ENCODE measurements at places on chromosomes 11 and 22. TPM values are rescaled to one million over a fixed set of nuclear protein-coding genes. Genes with fewer than 3 reads are reported as not detected.

- peak; percentile 84 for DNase-seq
These were observed 36.6 kb upstream of the VPREB1 start for GRCh38 chr22:22207845-22208564.

GRCh38 chr11:2678396-2678795 is 21.4 kb downstream of the KCNQ1OT1 start:
- DNase-seq = no peak

DNA sequence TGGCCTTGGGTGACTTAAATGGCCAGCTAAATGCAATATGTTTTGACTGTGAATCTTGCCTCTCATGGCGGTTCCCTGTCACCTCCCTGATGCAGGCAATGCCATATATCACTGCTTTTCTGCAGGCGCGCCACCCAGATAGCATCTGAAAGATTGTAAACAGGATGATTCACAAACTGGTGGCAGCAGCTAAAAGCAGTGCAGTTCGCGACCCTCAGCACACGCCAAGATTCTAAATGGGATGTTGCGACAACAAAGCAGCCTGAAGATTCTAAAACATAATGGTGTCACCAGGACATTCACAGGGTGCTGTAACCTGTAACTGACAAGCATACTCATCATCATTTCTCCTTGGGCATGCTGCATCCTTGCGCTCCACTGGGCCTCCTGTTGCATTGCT is 440.4 kb upstream of the CADM1 start:
- DNase-seq = no peak

NAALADL1 gene
- 40.7 TPM for total RNA-seq

DNA sequence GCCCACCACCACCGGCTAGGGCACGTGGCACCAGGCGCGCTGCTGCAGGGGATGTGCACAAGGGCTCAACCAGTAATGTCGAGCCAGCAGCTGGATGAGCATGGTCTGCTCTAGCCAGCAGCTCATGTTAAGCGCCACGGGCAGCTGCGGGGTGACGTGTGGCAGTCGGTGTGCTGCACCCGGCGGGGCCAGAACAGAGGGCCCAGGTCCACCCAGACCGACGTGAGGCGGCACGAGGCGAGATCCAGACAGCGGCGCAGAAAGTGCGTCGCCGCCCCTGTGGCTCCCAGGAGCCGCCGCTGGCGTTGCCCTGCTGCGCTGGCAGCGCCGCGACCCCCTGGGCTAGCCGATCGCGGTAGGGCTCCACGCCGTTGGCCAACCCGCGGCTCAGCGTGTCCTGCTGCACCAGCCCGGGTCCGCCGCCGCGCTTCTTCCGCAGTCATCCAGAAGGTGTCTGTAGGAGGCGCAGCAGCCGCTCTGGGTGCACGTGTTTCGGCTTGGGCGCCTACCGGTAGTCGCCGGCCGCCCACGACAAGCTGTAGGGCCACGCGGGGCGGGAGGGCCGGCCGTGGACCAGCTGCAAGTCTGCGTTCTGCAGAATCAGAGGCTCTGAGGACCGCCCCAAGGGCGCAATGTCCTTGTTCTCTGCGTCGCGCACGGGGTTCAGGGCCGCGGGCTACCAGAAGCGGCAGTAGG is 4.6 kb upstream of the GALR3 start:
- peak; percentile 84 for DNase-seq

GRCh38 chr11:111306321-111306720 is 8.0 kb downstream of the POU2AF3 start:
- DNase-seq = no peak

THRSP gene
- not detected for total RNA-seq

DNA sequence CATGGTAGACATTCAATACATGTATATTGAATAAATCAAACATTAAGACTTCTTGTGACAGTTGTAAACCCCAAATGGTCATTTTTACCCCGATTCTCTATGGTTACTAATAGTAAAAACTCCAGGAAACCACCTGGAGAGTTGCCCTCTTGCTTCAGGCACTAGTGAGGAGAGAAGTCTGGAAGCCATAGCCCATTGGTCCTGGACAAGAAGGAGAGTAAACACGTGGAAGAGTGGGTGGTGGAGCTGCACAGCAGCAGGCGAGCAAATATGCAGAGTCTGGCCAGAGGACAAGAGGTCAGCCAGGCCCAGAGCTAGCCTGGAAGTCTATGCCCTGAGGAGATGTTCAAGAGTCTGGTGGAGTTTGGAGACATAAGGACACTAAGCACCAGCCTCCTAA is 17.7 kb downstream of the DCHS1 start:
- DNase-seq = peak; percentile 84

DNA sequence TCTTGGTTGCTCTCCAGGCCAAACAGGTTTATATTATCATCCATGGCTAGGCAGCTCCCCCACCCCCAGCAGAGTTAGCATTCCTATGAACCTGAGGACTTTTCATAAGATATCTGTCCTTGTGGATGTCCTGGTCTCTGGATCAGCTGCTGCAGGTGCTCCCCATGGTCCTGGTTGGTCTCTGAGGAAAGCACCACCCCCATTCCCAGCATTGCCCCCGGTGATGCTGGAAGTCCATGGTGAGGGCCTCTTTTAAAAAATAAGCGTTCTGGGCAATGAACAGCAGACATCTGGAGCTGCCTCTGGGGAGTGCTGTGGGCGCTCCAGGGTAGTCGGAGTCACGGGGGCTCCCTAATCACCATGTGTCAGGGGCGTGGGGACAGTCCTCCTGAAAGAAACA is 26.6 kb downstream of the DKK3 start:
- no peak for DNase-seq

GRCh38 chr11:98871690-98872089 is 149.1 kb upstream of the CNTN5 start:
- DNase-seq = no peak

SERPIND1 gene
- total RNA-seq = not detected

DNA sequence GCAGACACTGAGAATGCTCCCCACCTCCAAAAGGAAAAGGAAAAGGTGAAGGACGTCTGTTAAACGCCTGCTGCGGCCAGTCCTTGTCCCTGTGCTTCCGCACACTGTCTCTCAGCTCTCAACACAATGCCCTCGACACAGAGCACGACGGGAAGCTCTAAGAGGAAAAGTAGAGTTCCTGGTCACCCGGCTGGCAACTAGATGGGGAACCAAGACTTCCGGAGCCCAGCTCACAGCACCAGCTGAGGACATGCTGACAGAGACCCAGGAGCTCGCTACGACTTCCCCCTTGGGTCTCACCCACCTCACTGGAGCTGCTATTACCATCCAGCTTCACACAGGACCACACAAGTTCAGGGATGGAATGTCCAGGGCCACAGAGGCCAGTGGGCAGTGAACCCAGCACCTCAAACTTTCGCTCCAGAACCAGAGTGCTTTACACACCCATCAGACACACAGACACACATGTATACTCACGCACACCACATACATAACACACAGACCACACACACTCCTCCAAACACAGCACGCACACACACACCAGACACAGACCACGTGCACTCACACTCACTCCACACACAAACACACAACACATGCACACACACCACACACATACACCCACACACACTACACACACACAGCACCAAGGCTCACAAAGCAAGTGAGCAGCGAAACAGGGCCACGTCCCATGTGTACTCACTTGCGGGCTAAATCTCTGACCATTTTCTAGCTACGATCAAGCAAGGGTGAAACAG is 9.6 kb downstream of the SULT4A1 start:
- DNase-seq = no peak

DNA sequence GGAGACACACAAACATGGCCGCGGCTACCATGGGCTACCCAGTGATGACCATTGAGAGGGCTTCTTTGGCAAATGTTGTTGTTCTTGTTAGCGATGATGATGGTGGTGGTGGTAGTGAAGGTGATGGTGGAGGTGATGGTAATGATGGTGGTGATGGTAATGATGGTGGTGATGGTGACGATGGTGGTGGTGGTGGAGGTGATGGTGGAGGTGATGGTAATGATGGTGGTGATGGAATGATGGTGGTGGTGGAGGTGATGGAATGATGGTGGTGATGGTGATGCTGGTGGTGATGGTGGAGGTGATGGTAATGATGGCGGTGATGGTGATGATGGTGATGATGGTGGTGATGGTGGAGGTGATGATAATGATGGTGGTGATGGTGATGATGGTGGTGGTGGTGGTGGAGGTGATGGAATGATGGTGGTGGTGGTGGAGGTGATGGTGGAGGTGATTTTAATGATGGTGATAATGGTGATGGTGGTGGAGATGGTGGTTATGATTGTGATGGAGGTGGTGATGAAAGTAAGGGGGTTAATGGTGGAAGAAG is 16.3 kb upstream of the WNT7B start:
- no peak for DNase-seq

DNA sequence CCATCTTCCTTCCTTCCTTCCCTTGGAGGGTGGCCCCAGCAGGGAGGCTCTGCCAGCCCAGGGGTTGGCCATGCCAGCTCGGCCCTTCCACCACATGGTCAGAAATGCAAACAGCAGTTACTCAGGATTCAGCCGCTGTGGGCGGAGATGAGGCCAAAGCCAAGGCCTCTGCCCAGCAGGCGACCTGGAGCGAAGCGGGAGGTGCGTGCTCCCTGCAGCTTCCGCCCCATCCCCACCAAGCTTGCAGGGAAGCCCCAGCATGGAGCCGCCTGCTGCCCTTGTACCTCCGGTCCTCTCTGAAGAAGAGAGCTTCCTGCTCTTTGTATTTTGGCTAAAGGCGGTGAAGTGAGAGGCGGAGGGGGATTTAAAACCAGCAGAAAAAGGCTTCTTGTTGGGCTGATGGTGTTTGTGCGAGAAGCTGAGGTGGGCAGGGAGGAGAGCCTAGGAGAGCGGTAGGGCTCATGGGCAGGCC is 50.4 kb downstream of the ANO1 start:
- peak; percentile 66 for DNase-seq

DNA sequence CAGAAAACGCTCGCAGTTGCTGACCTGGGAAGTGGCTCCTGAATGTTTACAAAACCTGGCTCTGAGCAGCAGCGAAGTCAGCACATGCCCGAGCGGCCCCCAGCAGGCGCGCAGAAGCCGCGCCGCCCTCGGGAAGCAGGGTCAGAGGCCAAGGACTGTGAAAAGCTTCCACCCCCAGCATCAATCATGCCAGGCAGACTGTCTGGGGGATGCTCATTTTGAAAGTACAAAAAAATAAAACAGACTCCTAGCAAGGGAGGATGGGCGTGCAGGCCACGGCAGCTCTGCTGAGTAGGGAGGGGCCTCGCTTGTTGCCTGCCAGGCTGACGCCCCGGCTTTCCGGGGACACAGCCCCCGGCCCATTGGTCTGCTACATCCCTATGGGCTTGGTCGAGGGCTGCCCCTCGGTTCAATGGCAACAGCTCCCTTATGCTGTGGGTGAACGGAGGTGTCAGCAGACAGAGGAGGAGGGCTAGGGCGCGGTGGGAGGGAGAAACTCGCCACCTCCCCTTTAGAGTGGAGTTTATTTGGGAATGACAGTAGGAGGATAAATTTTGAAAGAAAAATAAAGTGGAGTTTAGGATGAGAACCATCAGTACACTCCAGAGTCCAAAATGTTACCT is 37.7 kb upstream of the GNB1L start:
- DNase-seq = no peak

OLFML1 gene
- not detected for total RNA-seq

- peak; percentile 90 for DNase-seq
These were observed 32.3 kb downstream of the ARVCF start for GRCh38 chr22:19984201-19984753.

GRCh38 chr22:39562839-39563489 is 7.6 kb upstream of the CACNA1I start:
- DNase-seq = no peak

OR52A1 gene
- not detected for total RNA-seq

- no peak for DNase-seq
These were observed 20.1 kb downstream of the SMARCB1 start for GRCh38 chr22:23806837-23807236.

DNA sequence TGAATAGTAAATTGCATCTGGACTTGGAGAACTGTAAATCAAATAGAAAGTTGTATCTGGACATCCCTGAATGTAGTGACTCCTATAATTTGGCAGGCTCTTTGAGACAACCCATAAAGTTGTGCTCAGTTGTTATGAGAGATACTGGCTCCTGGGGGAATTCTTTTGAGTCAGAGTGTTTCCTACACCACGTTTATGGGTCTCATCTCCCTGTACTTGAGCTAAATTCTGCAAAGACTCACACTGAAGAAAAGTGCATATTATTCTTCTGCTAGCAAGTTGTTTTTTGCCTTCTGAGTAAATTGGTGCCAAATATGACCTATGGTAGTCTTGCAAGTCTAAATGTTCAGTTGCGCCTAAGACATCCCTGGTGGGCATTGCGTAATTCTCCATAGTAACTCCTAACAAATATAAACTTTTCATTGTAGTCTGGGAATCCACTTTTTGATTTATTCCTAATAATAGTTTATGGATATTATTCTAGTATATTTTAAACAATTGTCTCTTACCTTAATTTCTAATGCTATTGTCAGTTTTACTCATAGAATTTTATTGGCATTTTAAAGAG is 5.0 kb downstream of the ZNF215 start:
- peak; percentile 31 for DNase-seq

CHRDL2 gene
- not detected for total RNA-seq

- DNase-seq = no peak
These were observed 34.2 kb downstream of the OSBP2 start for GRCh38 chr22:30728826-30729225.

GRCh38 chr22:48826546-48826945 is 1001.1 kb downstream of the BRD1 start:
- no peak for DNase-seq

DNA sequence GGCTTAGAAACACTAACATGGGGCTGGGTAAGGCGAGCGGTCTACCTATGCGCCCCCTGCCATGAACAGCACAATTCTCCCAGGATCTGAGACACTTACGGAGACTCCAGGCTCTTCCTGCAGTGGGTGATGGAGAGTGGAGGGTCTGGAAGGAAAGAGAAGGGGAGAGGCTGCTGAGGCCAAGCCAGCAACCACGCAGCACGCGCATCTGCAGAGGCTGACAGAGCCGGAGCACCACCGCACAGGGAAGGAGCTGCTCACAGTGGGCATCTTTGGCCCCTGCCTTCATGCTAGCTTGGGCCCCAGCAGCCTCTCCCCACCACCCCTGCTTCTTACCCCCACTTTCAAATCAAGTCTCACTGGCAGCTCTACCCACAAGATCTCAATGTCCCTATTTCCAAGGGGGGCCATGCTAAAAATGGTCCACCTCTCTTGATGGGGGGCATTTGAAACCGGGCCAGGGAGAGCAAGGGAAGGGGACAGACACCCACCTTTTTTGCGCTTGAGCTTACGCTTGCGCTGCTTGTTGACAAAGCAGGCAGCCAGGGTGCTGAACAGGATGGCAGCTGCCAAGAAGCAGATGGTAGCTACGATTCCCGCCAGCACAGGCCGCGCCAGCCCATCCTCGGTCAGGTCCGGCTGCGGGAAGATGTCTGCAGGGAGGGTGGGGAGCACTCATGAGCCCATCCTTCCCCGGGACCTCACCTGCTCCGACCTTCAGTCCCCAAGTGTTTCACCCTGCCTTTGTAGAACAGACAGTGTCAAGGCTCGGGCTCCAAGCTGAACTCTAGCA is 34.5 kb downstream of the IGSF9B start:
- no peak for DNase-seq

Data from GM23248 (cell line).